ENCODE measurements at places on chromosomes 12 and 14. TPM values are rescaled to one million over a fixed set of nuclear protein-coding genes. Genes with fewer than 3 reads are reported as not detected.

DNA sequence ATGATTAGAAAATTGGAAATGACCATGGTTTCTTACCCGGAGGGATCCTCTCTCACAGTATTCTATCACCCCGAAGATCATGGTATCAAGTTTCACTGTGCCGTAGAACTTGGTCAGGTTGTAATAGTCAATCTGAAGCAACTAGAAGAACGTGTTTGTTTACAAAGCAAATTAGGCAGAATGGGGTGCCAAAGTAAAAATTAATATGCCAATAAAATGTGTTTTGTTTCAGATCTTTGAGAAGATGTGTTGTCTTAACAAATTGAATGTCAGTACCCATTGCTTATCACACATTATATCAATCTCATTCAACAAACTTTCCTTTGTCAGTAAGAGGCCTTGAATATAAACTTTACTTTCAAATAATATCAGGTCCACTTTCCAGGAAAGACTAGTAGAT is 45.0 kb downstream of the GUCY2C start:
- DNase-seq = no peak

DNA sequence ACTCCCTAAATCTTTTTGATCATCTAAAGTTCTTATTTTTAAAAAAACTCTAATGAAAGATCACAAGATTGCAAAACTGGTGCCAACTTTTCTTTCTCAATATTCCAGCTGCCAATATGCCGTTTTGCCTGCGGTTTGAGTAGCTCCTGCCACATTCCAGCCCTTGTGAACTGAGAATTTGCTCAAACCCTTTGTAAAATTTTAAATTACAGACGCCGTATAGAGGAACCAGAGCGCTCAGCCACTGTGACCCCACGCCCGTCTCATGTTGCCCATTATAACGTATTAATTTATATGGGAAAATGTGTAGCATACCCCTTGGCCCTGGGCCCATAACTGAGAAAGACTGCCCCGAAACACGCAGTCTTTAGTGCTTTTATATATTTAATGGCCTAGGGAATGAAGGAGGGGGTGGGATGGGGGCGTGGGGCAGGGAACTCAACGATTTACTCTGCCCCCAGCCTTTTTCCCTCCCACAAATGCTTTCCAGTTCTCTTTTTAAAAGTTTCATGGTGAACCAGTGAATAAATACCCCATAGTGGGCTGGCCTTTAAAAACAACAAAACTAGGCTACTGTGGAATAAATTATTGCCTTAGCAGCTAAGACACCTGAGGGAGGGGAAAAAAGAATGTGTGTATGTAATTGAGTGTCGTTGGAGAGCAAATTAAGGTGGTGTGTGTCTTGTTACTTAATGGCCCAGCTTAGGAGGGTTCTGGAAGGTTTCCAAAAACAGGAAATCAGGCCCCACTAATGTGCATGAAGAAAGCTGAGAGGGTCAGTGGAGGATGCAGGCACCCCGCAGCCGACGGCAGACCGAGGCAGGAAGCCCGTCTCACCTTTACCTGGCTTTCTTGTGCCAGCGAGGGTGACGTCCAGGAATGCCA is 45.7 kb upstream of the RFLNA start:
- DNase-seq = no peak

- no peak for DNase-seq
These were observed 156.5 kb downstream of the PRKCH start for GRCh38 chr14:61477712-61478462.

DNA sequence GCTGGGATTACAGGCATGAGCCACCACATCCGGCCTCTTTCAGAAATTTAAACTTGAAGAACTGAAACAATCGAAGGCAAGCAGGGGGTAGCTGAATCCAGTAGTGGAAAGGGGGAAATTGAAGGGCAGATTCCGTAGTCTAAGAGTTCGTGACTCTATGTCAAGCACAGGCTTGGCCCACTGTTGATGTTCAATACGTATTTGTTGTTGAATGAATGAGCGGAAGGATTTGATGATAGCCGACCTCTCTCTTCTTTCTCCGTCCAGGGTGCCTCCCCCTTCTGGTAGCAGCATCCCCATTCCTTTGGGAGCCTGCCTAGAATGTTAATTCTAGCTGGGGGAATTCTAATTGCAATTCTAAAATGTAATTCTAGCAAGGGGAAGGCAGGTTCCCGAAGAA is 59.8 kb upstream of the MED13L start:
- DNase-seq = no peak

GRCh38 chr12:55762646-55763045 is 19.7 kb downstream of the GDF11 start:
- DNase-seq = no peak

DNA sequence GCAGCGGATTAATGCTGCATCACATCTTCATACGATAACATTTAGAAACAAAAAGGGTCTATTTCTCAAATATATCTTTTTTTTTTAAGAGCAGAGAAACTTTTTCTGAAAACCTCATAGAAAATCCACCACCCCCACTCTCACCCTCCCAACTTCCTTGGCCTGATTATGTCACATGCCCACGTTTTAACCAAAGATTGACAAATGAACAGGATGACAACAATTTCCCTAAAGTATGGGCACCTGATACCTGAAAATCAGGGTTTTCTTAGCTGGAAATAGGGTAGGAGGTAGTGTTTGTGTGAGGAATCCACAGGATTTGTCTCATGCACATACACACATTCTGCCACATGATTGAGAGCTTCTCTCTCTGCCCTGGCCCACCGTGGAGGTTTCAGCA is 74.7 kb upstream of the MDM1 start:
- no peak for DNase-seq

DNA sequence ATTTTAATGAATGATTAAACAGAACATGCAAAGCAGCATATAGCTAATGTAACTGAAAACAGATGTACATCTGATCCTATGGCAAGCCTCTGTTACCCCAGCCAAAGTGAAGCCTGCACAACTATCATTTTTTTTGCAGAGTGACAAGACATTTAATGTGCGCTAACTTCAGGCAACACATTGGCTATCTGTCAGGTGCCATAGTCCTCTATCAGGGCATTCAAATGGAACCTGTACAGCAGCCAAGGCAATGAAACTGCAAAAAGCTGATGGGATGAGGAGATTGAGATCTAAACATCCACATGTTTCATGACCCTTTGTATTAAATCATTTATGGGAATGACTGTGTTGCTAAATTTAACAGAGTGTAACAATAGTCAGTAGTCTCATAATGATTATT is 1088.5 kb upstream of the TMEM132C start:
- no peak for DNase-seq

GRCh38 chr12:1811281-1811947 is 9.0 kb upstream of the LRTM2 start:
- no peak for DNase-seq

- DNase-seq = no peak
These were observed 196.2 kb upstream of the ARHGAP5 start for GRCh38 chr14:31880935-31881334.

DNA sequence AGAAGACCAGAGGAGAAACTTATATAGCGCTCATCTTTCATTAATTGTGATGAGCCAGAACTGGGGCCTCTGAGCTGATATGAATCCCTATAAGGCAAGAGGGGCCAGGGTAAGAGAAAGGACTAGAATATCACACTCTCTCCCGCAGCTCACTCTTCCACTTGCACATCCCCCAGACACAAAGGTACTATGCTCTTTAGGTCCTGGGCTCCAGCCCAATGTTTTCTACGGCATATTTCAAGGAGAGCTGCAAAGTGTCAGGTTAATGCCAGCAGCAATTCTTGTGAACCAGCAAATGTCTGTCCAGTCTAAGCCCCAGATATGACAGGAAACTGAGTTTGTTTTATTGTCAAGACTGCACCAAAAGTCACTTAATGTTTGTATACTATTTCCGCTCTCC is 29.4 kb downstream of the PPP2R5E start:
- DNase-seq = no peak

DNA sequence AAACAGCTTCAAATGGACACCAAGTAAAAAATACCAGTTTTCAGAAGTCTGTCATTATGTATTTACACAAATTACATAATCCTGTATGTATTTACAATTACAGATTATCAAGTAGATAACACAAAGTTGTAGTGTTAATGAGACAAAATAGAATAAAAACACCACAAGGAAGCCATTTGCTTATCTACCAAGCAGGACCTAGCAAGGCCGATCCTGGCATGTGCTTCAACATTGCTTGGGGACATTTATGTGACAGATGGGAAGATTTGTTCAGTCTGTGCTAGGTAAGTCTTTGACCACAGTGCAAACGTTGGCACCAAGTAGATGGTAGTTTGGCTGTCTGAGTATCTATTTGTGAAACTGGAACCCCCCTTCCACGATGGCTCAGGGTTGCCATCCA is 35.8 kb downstream of the BCAT1 start:
- DNase-seq = no peak

GRCh38 chr14:88030079-88030478 is 25.1 kb downstream of the GPR65 start:
- DNase-seq = no peak

- no peak for DNase-seq
These were observed 6.2 kb upstream of the DHRS2 start for GRCh38 chr14:23629832-23630396.

DNA sequence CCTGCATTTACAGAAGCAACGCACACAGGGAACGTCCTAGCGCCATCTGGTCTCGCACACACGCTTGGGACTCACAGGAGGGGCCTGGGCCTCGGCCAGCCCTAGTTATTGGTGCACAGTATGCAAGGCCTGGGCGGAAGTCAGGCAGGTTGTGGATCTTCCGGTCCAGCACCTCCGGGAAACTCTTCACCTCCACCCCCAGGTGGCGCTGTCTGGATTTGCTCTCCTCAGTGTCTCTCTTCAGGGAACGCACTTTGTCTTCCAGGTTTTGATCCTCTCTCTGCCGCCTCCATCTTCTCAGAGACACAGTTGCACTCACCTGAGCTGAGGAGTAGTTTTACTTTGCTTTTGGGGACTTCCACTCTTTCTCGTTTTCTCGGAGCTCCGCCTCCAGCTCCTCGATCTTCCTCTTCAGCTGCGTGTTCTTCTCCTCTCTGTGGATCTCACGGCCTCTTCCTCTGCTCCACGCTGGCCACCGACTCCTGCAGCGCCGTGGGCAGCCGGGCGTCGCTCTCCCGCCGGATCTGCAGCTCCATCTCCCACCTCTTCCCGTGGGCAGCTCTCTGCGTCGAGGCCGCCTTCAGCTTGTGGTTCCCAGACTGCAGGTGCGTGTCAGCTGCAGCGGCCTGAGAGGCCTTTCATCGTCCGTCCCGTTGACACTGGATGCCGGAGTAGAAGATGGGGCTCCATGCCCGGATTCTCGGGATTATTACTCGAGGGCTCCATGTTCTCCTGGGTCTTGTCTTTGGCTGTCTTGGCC is 933.8 kb downstream of the TMEM121 start:
- DNase-seq = no peak

- no peak for DNase-seq
These were observed 23.7 kb upstream of the PARP11 start for GRCh38 chr12:3896801-3897351.

DNA sequence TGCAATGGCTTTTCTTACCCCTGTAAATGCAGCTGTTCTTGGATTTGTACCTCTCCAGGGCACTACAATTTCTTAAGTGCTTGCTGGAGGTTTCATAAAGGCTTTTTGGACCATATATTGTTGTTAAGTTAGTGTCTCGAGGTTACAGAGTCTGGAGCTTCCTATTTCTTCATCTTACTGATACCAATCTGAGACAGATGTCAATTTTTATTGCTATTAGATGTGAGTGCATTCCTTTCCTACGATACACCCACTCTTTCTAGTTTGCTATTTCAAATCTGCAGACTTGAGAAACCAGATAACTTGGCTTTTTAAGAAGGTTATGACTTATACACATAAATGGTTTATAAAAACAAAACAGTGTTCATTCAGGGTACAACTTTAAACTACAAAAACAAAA is 2.1 kb downstream of the NOXRED1 start:
- DNase-seq = no peak

GRCh38 chr12:82688596-82688995 is 1.9 kb downstream of the TMTC2 start:
- DNase-seq = no peak

DNA sequence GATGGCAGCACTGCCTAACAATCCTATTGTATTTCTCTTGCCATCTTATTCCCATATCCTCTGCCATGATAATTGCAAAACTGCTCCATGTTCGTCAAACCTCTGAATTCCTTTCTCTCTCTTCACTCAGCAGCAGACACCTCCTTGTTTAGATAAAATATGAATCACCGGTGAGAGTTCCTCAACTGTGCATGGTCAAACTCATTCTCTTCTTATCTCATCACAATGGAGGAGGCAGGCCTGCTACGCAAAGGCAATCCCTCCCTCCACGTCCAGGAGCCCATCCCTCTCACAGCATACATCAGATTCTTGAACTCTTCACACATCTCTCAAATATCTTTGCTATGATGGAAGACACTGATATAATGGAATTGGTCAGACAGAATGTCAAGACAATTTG is 90.1 kb upstream of the DAAM1 start:
- DNase-seq = no peak

DNA sequence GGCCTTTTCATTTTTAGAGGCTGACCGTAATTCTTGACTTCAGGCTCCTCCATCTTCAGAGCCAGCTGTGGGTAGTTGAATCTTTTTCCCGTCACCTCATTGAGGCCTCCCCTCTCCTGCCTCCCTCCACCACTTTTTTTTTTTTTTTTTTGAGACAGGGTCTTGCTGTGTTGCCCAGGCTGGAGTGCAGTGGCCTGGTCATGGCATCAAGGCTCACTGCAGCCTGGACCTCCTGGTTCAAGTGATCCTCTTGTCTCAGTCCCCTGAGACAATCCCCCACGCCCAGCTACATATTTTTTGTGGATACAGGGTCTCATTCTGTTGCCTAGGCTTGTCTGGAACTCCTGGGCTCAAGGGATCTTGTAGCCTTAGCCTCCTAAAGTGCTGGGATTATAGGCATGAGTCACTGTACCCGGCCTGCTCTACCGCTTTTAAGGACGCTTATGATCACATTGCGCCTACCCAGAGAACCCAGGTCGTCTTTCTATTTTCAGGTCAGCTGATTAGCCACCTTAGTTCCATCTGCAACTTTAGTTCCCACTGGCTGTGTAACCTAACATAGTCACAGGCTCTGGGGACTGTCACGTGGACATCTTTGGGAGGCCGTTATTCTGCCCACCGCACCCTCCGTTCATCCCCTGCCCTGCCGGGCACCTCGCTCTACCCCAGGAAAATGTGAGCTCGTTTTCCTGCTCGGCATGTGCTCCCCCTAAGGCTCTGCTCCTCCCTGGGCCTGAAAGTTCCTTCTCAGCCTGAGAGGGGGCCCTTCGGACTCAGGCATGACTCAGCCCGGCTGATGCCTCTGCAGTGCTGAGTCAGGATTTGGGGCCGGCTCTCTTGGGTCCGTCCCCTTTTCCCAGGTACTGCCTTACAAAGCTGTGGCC is 13.4 kb downstream of the TNFAIP2 start:
- no peak for DNase-seq

The KLC1 gene
- 154 TPM for polyA plus RNA-seq

The CLEC2B gene
- polyA plus RNA-seq = 4.1 TPM

The RHEBL1 gene
- 2.1 TPM for polyA plus RNA-seq

The MGP gene
- polyA plus RNA-seq = 86.6 TPM

The RPGRIP1 gene
- 0.52 TPM for polyA plus RNA-seq

The PTGDR gene
- 0.65 TPM for polyA plus RNA-seq

The SERPINA12 gene
- 0.36 TPM for polyA plus RNA-seq
